ENCODE measurements at places on chromosomes 1 and 21.

GRCh38 chr1:68623700-68624099, 126.8 kb upstream of the DEPDC1 start:
- no peak for DNase-seq

DNA sequence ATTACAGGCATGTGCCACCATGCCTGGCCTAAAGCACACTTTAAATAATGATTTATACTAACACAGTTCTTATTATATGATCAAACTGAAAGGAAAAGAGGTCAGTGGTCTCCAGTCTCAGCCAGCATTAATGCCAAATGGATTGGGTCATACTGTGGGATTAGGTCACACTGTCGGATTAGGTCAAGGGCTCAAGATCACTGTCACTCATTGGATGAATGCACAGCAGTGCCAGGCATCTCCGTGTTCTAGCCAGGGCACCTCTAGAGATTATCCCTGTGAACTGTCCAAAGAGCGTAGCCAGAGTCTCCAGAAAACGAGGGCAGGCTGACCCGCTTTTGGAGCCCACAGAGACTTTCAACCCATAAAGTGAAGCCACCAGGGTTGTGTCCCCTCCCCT, 70.9 kb downstream of the KCNN3 start:
- no peak for DNase-seq

DNA sequence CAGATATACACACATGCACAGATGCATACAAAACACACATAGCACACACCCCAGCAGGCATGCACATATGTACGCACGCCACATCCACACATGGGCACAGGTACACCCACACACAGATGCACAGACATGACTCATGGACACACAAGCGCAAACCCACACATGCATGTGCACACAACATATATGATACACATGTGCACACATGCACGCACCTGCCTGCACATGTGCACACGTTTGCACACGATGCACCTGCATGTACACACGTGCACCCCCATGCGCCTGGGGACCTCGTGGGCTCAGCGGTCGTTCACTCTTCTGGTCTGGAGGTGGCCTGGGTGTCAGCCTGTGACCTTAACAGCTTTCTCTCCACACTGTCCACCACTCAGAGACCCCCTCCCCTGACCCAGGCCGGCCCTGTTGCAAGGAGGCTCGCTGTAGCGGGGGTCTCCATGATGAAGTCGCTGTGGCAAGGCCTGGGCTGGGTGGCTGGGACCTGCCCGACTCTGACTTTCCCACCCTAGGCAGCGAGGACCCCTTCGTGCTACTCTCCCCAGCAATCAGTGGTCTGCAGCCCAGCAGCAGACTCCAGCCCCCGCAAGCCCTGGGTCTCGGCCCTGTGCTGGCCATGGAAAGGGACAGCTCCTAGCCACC, 92.1 kb upstream of the TTC34 start:
- no peak for DNase-seq

GRCh38 chr1:36486439-36487335, 4.0 kb upstream of the CSF3R start:
- DNase-seq: peak; percentile 73

DNA sequence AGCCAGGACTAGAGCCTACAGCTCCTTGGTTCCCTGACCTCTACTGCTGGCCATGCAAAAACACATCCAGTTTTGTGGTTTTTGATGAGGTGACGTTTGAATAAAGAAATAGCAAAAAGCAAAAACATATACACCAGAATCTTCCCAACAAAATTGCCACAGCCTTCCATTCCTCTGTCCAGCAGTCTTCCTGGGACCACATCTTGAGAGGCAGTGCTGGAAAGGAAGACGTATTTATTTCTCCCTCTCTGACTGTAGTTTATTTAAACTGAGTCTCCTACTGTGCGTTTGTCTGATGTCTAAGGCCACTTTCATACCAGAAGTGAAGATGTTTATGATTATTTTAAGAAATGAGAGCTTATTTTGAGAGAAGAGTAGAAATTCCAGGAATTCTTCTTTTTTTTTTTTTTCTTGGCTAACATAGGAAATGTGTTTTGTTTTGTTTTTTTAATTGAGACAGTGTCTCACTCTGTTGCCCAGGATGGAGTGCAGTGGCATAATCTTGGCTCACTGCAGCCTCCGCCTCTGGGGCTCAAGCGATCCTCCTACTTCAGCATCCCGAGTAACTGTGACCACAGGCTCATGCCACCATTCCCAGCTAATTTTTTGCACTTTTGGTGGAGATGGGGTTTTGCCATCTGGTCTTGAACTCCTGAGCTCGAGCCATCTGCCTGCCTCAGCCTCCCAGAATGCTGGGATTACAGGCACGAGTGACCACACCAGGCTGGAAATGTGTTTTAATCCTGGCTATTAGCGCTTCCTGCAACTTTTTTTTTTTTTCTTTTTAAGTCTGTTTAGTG, 118.5 kb downstream of the ITSN1 start:
- DNase-seq: no peak

- no peak for DNase-seq
Measured at GRCh38 chr21:43910460-43910859, 45.4 kb downstream of the AGPAT3 start.

DNA sequence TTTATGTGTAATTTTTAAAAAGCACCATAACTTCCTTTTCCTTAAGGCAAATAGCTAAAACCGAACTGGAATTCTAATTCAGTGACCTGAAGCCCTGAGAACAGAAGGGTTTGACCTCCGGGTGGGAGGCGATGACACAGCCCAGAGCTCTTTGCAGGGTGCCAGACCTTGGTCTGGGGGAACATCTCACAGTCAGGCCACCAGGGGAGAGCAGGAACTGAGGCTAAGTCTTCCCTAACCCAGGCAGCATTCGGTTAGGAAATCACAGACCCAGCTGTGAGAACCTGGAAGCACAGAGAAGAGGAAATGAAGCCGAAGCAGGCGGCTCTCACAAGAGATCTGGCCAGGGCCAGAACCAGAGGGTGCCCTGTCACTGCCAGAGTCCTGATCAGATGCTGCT, 444.8 kb downstream of the TTLL7 start:
- no peak for DNase-seq

DNA sequence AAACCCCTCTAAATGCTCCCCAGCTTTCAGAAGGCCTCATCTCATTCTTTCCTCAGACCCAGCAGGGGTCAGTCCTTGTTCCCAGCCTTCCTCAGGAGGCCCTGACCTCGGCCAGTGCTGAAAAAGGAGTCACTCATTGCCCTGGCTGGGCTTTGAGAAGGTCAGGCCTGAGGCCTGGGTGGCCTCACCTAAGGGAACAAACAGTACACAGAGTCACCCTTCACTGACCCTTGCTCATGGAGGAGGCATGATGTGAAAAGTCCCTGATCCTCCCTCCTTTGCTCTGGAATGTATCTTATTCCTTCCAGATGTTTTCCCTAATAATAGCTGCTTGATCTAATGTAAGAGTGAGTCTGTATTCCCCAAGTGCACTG, 117.7 kb upstream of the SLC44A3 start:
- no peak for DNase-seq

- no peak for DNase-seq
Measured at GRCh38 chr1:46244656-46245371, 2.7 kb upstream of the RAD54L start.

GRCh38 chr1:92587445-92587844, 100.7 kb upstream of the GFI1 start:
- DNase-seq: no peak

GRCh38 chr1:188155261-188155660, 1326.5 kb downstream of the PLA2G4A start:
- no peak for DNase-seq

GRCh38 chr1:179016706-179017382, 8.8 kb upstream of the FAM20B start:
- DNase-seq: no peak

DNA sequence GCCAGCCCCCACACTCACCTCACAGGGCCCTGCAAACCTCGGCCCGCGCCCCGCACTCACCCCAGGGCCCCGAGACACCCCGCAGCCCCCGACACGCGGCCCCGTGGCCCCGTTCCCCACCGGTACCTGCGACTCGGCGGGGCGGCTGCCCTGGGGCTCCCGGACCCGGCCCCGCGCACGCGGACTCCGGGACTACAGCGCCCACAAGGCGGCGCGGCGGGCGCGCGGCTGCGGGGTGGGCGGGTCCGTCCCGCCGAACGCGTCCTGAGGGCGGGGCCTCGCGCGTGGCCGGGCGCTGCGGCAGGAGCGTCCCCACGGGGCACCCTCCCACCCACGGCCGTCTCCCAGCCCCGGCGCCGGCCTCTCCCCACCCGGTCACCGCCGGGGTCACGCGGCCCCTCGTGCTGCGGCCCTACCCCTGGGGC, at the start of gene SLC19A1:
Gene SLC19A1, minus strand, starts transcription at position 199 of the 425 bp plus-strand sequence. CDS start 4,481 bp downstream, outside the sequence.
- peak; percentile 70 for DNase-seq

DNA sequence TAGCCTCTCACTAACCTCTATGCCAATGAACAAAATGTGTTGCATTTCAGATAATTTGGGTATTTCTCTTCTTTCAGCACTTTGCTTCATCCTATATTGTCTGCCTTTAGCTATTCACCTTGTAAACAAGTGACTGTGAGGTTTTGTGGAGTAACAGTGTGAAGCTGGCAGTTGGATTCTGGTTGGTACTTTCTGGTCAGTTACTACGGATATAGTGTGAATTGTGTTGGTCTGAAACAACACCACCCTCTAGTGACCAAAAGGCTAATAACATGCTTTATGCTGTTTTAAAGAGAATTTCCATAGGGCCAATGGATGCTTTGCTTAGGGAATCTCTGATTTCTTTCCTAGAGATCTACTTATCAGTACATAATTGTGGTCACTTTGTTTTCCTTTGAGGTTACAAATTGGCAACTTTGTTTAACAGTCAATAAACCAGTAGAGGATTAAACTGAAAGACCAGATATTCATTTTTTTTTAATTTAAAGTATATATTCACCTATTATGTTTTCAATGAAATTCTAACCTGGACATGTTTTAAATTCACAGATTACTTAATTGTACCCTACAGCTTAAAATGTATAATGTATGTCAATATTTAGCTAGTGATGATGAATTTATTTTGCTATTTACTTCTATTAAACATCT, 2.5 kb upstream of the PTGER3 start:
- DNase-seq: no peak

GRCh38 chr21:27112186-27112585, 145.3 kb upstream of the ADAMTS5 start:
- DNase-seq: no peak

DNA sequence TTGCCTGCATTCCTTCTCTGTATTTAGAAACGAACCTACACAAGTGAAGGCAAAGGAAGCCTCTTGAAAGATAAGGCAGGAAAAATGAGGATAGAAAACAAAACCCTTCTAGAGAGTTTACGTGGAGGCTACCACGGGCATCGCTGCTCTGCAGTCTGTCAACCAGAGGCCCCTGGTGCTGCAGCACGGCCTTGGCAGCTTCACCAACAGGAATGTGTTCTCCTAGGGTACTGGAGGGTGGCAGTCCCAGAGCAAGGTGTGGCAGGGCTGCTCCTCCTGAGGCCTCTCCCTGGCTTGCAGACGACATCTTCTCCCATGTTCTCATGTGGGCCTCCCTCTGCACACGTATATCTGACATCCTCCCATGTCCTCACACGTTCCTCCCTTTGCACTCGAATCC, 57.6 kb upstream of the SAMD11 start:
- DNase-seq: no peak

DNA sequence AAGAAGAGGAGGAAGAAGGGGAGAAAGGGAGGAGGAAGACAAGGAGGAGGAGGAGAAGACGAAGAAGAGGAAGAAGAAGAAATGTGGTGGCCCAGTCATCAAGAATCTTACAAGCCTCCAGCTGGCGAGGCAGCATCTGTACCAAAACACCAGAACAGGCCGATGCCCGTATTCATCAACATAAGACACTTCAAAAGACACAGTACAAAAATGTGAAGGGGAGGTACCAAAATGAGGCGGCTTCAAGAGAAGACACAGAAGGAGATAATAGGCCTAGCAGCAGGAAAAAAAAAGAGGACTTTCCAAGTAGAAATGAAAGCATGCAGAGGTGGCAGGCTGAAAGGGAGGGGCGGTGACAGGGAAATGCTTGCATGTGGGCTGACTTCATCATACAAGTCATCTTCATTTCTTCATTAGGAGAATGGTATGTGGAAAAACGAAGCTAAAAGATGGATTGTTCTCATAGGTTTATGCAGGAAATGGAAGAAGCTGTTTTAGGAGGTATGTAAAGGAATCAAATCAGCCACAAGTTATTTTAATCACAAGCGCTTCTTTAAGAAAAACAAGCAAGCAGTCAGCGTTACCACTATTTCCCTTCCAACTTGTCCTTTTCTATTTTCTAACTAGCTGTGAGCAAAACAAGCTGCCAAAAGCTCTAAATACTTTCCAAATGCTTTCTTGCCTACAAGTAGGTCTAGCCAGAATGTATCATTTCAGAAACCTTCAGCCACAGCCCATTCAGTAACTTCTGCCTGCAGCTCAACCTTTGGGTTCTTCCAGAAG, 192.3 kb downstream of the SLC45A1 start:
- no peak for DNase-seq

DNA sequence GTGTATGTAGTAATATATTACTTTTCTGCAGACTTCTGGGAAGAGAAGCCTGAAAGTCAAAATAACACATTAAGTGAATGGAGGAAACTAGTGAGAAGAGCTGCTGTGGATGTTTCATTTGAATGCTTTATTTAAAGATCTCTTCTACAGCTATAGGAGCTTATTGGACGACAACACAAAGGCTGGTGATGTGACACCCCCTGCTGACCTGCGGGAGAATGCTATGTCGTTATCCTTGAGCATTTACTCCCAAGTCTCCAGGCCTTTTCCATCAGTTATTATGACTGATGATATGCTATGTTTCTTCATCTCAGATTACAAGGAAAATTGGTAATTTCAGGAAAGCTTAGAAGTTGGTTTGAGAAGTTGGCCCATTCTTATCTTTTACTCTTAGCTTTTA, 22.3 kb upstream of the PLA2G4A start:
- no peak for DNase-seq

DNA sequence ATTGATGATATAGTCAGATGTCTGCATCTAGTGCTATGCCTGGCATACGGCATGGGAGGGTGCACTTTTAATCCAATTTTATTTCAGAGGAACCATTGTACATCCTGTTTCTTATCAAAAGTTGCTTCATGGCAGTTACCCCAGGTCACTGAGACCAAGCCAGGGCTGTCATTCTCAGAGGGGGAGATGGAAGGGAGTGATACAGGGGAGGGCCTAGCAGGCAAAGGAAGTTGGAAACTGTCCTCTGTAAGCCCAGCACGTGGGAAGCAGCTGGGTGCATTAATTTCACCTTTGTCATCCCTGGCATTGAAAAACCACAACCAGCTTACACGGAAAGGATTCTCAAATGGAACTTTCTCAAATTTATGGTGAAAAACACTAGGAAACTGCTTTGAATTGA, 458.7 kb upstream of the ADAMTS5 start:
- no peak for DNase-seq

GRCh38 chr1:217402301-217402700, 228.6 kb downstream of the GPATCH2 start:
- no peak for DNase-seq

GRCh38 chr1:220139966-220140365, 46.0 kb downstream of the IARS2 start:
- DNase-seq: no peak

DNA sequence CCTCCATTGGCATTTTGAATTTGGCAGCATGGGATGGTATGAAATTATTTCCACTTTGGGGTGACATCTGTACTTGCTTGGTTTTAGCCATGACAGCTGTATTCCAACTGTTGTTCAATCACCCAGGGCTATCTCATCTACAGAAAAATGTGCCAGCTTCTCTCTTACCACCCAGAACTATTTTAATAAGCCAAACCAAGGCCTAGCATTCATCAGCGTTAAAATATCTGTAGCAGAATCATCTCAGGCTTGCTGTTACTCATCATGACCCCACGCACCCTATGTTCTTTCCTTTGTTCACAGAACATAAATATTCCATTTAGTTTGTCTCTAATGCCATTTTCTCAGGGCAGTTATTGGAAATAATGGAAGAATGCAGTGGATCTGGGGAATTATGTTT, 49.8 kb downstream of the GIPC2 start:
- DNase-seq: no peak

Measured in hematopoietic multipotent progenitor cell (in vitro differentiated cells).